ENCODE measurements at places on chromosomes 7 and 10.

DNA sequence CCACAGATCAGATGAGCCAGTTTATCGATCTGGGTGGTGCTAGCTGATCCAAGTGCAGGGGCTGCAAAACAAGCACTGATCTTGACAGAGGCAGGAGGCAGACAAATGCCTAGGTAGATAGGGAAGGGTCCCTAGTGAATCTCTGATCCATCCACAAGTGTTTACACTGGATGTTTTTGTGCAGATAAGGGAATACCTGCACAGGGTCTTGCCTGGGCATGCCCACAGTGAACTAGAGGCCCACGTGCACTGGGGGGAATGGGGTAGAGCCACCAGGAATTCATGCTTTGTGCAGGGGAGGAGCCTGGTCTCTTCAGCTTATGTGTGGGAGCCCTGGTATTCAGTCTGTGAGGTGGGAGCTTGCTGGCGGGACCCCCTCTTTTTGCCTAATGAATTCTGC is 50.3 kb downstream of the SDHAF3 start:
- DNase-seq: no peak

DNA sequence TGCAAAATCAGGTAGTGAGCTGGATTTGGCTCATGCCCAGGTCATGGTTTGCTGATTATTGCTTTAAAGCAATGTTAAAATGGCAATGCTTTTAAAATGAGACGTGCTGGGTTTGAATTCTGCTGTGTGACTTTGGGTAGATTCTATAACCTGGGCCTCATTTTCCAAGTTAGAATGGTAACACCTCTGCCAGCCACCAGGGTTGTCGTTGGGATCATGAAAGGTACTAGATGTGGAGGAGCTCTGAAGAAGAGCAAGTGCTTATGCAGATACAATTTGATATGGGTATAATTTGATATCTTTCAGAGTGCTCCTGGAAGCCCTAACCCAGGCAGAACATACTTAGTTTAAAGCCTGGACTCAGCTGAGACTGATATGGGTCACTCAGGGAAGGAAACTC is 60.0 kb downstream of the EVX1 start:
- no peak for DNase-seq

DNA sequence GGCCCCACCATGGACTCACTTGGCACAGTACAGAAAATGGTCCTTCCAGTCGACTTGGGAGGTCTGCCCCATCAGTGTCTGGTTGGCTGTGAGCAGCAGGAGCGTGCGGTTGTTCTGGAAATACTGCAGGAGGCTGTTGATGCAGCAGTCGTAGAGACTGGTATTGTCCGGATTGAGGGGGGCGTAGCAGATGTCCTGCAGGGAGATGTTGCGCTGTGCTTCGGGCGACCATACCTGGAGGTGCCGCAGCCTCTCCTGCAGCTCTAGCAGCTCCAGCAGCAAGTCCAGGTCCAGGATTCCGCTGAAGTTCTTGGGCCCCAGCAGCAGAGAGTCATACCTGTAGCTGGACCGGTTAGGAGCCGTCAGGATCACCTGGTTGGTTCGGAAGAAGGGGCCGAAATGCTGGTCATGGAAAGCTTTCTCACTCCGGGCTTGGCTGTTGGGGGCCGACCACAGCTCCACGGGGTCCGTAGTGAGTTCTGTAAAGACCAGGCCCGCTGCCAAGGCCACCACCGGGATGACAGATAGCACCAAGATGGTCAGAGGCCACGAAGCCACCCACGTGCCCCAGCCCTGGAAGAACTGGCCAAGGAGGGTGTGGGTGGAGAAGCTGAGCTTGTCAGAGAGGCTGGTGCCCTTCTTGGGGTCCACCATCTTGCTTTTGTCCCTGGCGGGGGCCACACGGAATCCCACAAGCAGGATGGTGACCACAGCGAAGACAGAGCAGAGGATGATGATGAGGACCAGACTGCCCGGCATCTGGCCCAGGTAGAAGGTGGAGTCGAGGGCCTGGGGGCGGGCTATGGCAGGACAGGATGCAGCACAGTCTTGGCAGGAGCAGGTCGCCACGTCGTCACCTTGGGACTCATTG is 2.1 kb downstream of the NPC1L1 start:
- no peak for DNase-seq

DNA sequence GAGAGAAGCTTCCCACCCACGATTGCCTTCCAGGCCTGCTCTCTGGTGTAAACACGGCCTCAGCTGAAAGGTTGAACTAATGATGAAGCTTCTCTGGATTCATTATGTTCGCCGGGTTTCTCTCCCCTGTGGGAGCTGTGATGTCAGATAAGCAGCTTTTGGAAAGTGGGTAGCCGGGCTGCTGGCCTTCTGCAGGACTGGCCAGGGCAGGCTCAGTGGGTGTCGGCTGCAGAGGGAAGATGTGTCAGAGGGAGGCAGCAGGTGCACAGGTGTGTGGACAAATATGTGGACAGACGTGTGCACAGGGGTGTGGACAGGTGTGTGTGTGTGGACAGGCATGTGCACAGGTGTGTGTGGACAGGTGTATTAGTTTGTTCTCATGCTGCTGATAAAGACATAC is 28.5 kb upstream of the PSMG3 start:
- no peak for DNase-seq

- DNase-seq: no peak
Observed at GRCh38 chr10:28326516-28327490, 23.9 kb upstream of the MPP7 start.

- DNase-seq: no peak
Observed at GRCh38 chr7:23966941-23967340, 256.9 kb downstream of the STK31 start.

DNA sequence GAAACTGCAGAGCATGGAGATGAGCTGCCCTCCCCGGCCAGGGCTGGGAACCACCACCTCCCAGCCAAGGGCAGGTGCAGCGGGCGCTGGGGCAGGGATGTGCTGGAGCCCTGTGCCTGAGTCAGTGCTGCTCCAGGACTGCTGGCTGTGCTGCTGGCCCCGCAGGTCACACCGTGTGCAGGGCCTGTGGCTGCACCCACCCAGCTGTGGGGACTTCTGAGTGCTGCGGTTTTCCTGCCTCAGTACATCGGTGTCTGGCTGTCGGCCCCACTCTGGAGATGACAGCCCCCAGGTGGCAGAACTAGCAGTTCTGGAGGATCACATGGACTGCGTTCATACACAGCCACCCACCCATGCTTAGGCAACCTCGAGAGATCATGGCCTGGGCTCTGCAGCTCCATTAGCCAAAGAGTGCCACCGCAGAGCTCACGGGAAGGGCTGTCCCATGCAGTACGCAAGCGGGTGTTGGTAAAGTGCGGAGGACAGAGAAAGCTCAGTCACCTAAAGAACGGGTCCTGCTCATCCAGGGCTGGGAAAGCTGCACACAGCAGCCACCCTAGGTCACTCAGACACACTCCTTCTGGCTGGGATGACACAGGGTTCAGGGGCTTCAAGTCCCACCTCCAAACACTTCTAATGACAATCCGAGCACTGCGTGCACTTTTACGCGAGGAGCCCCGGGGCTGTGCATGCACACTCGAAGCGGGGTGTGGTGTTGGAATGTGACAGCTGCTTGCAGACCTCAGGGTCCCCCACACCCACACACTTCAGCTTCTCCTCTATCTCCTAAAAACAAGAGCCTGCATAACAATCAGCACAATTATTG is 198.1 kb upstream of the PPP2R2D start:
- no peak for DNase-seq

- DNase-seq: peak; percentile 72
Observed at GRCh38 chr7:3042861-3043489, 692 bp downstream of the CARD11 start.

DNA sequence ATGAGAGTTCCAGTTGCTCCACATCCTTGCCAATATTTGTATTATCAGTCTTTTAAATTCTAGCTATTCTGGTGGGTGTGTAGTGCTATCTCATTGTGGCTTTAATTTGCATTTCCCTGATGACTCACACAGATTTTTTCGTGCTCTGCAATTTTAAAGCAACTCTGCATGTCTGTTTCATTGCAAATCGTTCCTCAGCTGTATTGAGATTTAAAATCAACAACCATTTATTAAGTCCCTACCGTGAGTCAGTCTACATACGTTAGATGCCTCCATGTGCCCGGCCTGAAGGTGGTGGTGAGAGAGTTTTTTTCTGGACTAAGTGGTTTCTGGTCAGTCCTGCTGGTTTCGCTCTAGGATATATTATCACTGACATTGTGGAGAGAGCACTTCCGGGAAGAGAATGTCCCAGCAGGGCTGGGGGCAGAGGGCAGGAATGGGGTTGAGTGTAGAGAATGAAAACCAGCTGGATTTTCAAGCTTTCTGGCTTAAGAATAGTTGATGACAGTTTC is 8.4 kb upstream of the HYCC1 start:
- no peak for DNase-seq

- DNase-seq: no peak
Observed at GRCh38 chr7:116200963-116201362, 9.4 kb upstream of the TES start.

DNA sequence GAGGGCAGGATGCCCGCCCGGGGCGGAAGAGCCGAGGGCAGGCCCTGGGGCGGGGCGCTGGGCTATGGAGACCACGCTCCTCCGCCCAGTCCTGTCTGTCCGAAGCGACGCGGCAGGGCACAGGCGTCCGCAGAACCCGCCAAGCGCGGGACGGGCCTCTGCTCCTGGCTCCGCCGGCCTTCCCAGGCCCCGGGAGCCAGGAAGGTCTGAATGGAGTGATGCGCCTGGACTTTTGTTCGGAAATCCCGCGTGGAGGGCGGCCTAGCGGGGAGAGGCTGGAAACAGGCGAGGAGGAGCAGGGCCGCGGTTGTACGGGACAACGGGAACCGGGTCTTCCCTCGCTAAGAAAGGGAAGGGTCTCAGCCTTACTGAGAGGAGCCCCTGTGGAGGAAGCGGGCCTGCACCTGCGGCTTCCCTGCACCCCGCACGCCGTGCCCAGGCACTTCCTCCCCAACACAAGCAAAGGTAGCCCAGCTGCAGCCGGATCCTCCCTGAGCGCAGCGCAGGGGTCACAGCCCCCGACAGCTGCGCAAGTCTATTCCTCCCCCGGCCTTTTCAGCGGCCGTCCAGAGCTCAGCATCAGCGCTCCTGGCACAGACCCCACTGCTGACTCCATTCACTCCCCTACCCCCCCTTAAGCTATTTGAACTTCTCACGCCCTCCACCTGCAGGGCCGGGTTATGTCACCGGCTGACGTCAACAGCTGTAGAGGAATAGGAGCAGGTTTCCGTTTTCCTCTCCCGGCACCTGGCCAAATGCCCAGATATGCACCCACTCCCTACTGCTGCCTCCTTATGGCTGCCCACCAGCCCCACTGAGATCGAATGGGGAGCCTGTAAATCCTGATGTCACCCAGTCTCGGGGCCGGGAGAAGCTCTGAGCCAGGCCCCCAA is 143.2 kb upstream of the RET start:
- no peak for DNase-seq

DNA sequence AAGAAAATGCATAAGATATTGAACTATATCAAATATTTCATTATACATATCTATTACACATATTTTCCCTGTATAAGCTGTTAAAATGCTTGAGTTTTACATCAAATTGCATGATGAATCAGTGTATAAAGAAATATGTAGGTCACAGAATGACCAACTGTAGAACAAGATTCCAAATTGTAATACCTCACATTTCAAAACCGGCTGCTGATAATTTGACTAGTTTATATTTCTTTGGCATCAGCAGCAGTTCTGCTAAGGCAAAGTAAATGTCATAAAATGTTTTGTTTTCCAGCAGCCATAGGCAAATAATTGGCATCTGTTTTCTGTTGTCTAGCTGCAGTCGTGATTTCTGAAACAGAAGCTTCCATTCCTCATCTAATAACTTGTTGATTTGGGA is 633.9 kb downstream of the ARL4A start:
- no peak for DNase-seq

DNA sequence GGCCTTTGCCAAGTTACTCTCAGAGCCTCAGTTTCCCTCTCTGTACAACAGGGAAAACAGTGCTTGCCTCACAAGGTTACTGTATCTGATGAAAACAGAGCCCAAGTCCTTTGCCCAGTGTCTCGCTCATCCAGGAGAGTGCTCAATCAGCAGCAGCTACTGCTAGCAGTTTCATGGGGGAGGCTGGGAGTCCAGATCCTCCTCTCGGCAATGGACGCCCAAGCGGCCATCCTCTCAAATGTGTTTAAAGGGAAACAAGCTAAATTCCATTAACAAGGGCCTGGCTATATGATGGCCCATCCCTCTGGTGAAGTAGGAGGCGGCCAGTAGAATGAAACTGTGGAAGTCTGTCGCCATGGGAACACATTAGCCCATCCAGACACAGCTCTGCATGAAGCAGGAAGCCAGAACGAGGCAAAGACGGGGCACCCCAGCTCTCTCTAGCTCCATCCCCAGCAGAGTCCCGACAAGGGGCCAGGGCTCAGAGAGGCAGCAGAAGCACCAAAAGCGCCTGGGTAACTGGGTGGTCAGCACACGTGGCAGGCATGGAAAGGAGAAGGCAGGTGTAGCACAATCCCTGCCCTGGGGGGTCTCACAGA is 35.2 kb downstream of the FAM53B start:
- DNase-seq: no peak

GRCh38 chr10:28768227-28768626 is 90.9 kb downstream of the BAMBI start:
- no peak for DNase-seq

GRCh38 chr7:22554184-22554583 is 54.2 kb upstream of the STEAP1B start:
- DNase-seq: no peak

DNA sequence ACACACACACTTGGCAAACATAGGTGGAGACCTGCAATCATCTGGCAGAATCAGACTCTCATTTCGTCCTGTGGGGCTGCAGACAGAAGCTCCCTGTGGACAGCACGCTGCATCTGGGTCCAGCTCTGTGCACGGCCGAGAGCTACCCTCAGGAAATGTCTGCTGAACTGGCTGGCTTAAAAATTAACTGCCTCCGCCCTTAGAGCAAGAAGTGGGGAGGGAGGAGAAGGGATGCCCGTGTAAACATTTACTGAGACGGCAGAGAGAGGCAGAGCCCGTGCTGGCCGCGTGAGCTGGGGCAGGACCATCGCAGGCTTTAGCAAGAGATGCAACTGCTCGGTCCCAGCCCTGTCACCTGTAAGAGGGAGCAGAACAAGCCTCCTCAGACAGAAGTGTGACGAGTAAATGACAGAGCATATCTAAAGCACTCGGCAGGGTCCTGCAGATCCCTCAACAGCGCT is 81.8 kb downstream of the TNS3 start:
- no peak for DNase-seq

- no peak for DNase-seq
Observed at GRCh38 chr10:45429790-45430189, 55.8 kb downstream of the ALOX5 start.

- no peak for DNase-seq
Observed at GRCh38 chr7:30671793-30672465, 10.3 kb downstream of the CRHR2 start.

DNA sequence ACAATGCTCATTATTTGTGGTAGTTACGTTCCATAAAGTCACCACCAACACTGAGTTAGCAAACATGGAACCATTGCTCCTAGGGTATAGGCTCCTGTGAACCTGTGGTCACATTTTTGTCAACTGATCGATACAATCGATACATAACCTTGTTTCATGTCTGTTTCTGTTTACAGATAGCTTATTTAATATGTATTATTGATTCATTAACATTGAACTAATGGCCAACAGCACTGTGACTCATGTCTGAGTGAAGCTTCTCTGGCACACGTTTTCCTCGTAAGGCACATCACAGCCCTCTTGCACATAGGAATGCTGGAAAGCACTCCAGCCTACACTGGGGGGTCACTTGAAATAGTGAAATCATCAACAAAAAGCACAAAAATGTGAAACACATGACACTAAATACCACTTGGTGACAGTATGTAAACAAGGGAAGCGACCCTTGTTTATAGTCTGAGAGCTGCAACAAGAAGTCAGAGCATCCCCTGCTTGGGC is 27.0 kb downstream of the GHRHR start:
- DNase-seq: no peak

- DNase-seq: no peak
Observed at GRCh38 chr7:146131701-146132100, 15.1 kb downstream of the CNTNAP2 start.
